ENCODE measurements at places on chromosomes 12 and 14. TPM values are rescaled to one million over a fixed set of nuclear protein-coding genes. Genes with fewer than 3 reads are reported as not detected.
A peak's percentile ranks its signal among the peaks of the same experiment; 100 is the strongest.

DNA sequence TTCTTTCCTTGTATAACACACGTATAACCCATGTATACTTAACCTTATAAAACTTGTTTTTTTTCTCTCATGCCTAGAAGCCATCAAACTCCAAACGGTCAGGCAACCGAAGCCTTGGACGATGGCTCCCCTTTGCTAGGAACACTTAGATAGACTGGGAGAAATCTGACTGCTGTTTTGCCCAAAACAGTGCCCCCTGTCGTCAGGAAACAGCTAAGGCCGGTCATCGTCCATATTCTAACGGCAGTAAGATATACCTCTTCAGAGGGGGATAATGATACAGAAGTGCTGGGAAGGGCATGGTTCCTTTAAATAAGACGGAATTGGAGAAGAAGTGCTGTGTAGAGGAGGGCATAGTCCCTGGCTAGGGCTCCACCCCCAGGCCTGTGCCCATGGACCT, 130.5 kb downstream of the SLC41A2 start:
- DNase-seq, result no peak

DNA sequence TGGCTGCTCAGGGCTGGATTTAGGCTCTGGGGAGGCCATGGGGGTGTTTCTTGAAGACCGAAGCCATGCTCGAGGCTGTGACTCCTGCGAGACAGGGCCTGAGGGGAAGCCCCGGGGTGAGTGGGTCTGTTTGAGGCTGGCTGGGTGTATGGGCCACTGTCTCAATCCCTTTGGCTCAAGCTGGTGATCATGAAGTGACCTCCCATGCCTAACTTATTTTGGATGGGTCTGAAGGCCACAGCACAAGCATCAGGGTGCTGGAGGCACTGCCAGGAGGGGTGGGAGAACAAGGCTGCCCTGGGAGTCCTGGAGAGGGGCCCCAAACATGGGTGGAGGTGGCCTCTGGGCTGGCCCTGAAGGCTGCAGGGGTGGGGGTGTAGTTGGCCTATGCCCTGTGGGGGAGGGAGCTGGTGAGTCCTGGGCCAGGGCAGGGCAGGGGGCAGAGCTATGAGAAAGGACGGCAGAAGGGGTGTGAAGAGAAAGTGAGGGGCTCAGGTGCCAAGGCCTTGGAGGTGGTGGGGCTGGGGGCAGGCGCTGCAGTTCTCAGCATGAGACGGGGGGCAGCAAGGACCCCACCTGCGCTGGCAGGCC, 100.9 kb downstream of the KIF26A start:
- no peak for DNase-seq

- DNase-seq, result no peak
Measured at GRCh38 chr14:78240567-78240966, 70.4 kb downstream of the NRXN3 start.

DNA sequence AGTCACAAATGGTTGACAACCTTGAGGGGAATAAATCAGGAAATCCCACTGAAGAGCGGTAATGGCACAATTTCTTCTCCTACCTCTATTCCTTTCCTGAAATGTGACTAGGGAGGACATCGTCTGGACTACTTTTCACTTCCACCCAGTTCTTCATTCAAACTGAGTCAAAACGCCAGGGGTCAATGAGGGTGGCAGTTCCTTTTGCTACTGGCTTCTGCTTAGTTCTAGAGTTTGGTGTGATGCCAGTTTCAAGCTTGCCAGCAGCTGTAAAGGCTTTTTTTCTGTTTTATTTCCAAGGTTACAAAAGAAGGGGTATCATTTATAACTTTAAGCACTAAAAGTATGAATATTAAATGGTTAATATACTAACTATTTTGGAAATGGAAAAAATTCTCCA, 286.5 kb downstream of the SOX5 start:
- no peak for DNase-seq

DNA sequence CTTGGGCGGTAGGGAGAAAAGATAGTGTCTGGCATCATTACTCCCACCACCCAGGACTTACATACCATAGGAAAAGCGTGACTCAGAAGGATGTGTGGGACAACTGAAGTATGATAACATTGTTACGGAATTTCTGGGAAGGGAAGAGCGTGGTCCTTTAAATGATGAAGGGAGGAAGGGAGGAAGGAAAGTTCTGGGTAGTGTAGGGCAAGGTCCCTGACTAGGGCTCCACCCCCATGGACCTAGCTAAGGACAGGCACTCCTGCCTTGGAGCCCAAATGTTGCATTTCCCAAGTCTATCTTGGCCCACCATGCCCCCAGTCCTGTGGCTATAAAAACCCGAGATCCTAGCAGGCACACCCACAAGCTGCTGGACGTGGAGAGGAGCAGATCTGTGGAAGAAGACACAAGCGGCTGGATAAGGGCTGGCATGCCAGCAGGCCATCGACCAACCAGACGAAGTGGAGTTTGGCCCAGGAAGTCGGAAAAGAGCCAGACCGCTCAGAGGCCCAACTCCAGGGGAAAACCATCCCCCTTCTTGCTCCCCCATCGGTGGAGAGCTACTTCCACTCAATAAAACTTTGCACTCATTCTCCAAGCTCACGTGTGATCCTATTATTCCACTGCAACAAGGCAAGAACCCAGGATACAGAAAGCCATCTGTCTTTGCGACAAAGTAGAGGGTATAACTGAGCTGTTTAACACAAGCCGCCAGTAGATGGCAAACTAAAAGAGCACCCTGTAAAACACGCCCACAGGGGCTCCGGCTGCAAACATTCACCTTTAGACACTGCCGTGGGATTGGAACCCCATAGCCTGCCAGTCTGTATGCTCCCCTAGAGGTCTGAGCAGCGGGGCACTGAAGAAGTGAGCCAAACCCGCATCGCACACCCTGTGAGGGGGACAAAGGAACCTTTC, 23.0 kb upstream of the RAB21 start:
- peak; percentile 19 for DNase-seq

- no peak for DNase-seq
Measured at GRCh38 chr12:51132693-51133092, 40.2 kb downstream of the TFCP2 start.

- no peak for DNase-seq
Measured at GRCh38 chr12:122942637-122943036, 23.6 kb downstream of the ABCB9 start.

- DNase-seq, result no peak
Measured at GRCh38 chr12:91677556-91677955, 468.1 kb downstream of the BTG1 start.

DNA sequence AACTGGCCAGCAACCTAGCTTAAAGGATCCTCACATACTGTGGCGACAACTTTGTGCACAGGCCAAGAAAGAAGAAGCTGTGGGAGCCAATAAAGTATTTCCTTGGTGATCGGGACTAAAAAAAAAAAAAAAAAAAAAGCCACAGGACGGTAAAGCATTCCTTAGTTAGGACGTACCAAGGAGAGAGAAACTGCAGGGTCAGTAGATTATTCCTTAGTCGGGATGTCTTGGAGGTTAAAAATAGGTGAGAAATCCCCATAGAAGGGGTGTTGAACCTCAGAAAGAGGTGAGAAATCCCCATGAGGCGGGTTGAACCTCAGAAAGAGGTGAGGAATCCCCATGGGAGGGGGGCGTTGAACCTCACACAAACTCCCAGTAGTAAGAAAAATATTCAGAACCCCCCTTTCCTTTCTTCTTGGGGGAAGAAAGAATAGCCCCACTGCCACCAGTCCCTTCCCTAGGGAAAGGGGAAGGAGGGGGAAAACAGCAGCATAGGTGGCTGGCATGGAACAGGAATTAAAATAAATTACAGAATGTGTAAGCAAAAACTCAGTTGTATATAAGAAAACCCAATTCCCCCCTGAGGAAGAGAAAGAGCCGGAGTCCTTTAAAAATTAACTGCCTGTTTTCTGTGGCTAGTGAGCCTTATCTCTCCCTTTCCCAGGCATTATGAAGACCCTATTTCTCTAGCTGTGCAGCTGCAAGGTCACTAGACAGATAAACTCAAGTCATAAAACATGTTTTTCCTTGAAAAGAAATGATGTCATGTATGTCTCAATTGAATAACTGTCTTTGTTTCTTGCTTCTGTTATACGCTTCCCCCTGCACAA, 26.8 kb downstream of the KLRK1 start:
- no peak for DNase-seq

- DNase-seq, result no peak
Measured at GRCh38 chr12:113043240-113043639, 13.3 kb upstream of the DTX1 start.

GRCh38 chr12:98763656-98764055, 118.6 kb downstream of the APAF1 start:
- DNase-seq, result no peak

DNA sequence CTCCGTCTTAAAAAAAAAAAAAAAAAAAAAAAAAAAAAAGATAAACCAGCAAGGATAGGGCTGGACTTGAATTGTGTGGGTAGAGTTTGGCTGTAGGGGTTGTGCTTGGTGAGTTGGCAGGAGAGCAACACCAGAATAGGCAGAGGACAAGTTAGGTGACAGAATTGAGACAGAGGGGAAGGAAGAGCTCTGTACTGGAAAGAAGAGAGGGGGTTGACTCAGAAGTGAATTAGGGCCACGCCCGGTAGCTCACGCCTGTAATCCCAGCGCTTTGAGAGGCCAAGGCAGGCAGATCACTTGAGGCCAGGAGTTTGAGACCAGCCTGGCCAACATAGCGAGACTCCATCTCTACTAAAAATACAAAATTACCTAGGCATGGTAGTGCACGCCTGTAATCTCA, 6.1 kb upstream of the TMEM30B start:
- no peak for DNase-seq

DNA sequence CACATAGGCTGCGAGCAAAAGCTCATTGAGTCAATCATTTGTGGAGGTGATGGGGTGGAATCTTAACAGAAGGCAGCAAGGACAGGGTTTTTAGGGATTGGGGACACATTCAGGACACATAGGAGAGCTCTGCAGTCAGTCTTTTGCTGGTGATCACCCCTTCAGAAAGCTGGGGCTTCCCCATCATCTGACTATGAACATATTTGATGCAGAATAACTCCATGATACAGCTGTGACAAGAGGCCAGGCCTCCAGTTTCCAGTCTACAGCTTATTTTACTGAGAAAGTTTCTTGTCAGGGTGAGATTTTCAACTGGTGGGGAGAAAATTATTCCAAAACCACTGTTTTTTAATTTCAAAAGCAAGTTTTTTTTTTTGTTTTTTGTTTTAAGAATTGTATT, 134.2 kb downstream of the TMEM30B start:
- no peak for DNase-seq

DNA sequence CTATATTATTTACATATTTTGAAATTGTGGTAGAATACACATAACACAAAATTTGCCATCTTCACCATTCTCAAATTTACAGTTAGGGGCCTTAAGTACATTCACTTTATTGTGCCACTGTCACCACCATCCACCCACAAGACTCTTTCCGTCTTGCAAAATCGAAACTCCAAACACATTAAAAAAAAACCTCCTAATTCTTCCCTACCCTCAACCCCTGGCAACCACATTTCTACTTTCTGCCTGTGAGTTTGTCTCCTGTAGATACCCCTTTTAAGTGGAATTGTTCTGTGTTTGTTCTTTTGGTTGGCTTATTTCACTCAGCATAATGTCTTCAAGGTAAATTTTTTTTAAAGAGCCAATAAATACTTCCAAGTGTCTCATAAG, 31.6 kb upstream of the AMIGO2 start:
- DNase-seq, result no peak

DNA sequence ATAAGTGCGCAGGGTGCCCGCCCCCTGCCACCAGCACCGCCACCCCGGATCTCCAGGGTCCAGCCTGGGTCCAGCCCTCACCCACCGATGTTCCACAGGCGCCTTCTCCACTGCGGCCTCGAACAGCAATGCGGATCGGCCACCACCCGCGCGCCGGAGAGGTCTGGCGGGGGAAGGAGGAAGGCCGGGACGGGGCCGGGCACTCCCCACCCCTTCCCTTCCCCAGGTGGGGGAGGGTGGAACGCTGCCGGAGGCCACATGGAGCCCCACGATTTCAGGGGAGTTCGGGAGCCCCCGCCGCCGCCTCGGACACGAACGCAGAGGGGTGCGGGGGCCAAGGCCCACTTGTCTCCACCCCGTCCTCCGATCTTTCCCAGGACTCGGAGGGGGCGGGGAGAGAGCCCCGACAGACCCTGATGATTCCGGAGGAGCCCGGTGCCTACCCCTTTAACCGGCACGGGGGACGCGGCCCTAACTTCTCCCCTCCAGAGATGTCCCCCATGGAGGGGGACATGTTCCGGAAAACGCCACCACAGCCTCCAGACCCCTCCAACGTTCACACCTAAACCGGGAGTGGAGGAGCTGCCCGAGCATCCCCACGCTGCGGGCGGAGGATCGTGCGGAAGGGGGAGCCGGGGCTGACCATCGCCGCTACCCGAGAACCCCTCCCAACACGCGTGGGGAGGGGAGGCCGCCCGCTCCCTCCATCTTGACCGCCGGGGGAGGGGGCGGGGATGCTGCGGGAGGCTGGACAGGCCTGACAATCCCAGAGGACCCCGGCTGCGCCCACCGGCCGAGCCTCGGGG, 1.1 kb downstream of the ATXN2 start:
- DNase-seq, result peak; percentile 83

DNA sequence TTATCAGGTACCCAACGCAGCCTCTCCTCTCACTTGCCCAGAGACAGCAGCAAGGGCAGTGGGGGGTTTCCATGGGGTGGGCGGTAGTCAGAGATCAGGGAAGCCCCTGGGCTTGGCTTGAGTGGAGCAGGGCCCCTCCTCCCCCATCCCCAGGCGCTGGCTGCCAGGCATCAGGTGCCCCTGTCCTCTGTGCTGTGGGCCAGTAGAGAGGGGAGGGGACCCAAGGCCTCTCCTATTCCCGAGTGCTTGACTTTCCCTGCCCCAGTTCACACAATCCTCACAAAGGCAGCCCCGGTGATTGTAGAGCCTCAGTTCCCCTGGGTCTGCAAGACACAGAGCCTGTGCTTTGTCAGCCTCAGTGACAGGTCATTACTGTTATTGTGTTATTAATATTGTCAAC, 57.7 kb downstream of the MVK start:
- DNase-seq, result no peak

- DNase-seq, result peak; percentile 18
Measured at GRCh38 chr12:6818645-6819044, 3.0 kb upstream of the GPR162 start.

GRCh38 chr12:31585271-31585670, 5.7 kb downstream of the DENND5B start:
- no peak for DNase-seq

- no peak for DNase-seq
Measured at GRCh38 chr14:90332271-90332584, 487 bp upstream of the NRDE2 start.

GRCh38 chr12:132355742-132356681, 26.6 kb upstream of the GALNT9 start:
- DNase-seq, result no peak

GRCh38 chr14:61042220-61042619, 61.2 kb downstream of the SLC38A6 start:
- DNase-seq, result no peak

- DNase-seq, result no peak
Measured at GRCh38 chr14:38420048-38420447, 164.2 kb upstream of the CLEC14A start.

The DTX1 gene
- total RNA-seq, result 2.9 TPM

The SIX6 gene
- not detected for total RNA-seq

The ZDHHC22 gene
- total RNA-seq, result not detected

The PTPRO gene
- not detected for total RNA-seq

The PRH2 gene
- total RNA-seq, result not detected

The AP4S1 gene
- total RNA-seq, result 3.5 TPM

The FSCB gene
- not detected for total RNA-seq
